NCI-H446 (cell line): ENCODE measurements at places on chromosomes 7 and 10.

DNA sequence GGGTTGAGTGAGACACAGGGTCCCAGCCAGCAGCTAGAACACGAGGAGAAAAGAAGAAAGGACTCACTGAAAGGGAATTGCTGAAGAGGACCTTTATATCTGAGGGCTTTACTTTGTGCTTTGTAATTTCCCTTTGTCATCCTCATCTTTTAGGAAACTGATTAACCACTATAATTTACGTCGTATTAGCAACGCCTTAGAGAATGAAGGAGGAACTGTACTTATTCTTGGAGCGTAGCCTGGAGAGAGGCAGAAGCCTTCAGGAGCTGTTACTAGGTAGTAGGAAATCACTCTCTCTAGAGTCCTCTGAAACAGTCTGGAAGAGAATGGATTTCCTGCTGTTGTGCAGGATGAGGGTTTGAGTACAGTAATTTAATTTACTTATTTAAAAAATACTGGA lies 101.0 kb upstream of the STEAP1B start:
- DNase-seq: no peak

DNA sequence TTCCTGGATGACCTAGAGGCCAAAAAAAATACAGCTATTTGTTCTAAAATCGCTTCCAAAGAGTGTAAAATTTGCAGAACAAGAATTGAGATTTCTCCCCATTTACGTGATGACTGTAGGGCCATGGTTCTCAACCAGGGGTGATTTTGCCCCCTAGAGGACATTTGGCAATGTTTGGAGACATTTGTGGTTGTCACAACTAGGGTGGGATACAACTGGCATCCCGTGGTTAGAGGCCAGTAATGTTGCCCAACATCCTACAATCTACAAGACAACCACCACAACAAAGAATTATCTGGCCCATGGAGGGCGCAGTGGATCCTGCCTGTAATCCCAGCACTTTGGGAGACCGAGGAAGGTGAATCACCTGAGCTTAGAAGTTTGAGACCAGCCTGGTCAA lies 22.8 kb upstream of the MALSU1 start:
- no peak for DNase-seq

DNA sequence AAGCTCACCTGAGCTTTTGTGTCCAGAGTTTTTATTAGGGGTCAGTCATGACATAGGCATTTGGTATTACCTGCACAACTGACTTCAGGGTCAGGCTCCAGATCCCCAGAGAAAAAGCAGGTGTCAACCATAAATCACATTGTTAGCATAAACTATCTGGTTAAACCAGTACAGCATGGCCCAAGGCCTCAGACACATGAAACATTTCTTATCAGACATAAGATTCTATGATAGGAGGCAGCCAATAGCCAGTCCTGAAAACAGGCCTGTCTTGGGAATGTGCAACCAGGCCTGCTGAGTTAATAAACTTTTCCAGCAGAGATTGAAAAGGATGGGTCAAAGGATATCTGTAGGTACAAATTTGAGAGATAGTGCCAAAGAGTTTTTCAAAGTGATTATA lies 116.1 kb downstream of the TPST1 start:
- DNase-seq: no peak

- DNase-seq: no peak
These were observed 23.9 kb downstream of the KLF6 start for GRCh38 chr10:3761021-3761686.

GRCh38 chr10:9260690-9261089 lies 1206.2 kb downstream of the GATA3 start:
- no peak for DNase-seq

DNA sequence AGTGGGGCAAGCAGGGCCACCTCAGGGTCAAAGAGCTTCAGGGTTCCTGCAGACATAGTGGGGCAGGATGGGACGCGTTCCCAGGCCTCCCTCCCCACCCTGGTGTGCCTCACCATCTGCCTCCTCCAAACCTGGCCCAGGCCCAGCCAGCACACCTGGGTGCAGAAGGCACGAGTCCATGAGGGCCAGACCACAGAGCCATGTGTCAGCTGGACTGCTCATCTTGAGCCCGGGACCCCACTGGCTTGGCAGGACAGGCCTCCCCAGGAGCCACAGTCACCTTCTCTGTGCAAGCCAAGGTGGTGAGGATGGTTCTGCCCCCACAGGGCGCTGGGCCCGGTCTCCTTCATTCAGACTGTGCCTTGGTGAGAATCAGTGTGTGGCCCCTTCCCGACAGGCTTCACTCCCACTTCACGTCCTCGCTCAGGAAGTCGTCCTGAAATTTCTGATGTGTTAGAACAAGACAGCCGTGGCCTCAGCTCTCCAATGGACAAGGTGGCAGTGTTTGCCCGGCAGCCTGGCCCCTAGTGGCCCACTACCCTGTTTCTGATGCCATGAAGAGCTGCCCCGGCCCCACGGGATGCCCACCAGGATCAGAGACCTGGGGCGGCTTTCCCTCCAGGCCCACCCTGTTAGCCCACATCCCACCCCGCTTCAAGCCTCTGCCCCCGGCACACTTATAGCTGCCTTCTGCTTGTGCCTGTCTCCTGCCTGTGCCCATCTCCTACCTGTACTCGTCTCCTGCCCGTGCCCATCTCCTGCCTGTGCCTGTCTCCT lies 59.6 kb upstream of the EBF3 start:
- no peak for DNase-seq

GRCh38 chr7:10483671-10484070 lies 490.0 kb upstream of the PHF14 start:
- no peak for DNase-seq

DNA sequence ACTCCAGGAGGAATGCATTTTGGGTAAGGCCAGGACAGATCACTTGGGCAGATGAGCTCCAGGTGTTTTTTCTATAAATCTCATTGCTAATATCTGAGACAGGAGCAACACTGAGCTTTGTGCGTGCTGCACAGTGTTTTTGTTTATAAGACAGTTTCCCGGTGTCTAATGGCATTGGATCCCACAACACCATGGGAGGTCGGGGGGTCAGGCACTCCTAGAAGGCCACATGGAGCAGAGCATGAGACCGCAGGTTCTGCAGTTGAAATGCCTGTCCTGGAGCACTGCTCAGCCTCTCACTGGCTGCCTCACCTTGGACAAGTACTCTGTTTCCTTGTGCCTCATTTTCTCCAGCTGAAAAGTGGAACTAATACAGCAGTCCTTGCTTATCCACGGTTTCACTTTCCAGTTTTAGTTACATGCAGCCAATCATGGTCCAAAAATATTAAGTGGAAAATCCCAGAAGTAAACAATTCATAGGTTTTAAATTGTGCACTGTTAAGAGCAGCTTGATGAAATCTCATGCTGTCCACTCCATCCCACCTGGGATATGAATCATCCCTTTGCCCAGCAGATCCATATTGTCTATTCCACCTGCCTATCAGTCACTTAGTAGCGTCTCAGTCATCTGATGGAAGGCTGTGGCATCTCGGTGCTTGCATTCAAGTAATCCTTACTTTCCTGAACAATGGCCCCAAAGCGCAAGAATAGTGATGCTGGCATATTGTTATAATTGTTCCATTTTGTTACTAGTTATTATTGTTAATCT lies 35.2 kb downstream of the ATXN7L1 start:
- DNase-seq: no peak

DNA sequence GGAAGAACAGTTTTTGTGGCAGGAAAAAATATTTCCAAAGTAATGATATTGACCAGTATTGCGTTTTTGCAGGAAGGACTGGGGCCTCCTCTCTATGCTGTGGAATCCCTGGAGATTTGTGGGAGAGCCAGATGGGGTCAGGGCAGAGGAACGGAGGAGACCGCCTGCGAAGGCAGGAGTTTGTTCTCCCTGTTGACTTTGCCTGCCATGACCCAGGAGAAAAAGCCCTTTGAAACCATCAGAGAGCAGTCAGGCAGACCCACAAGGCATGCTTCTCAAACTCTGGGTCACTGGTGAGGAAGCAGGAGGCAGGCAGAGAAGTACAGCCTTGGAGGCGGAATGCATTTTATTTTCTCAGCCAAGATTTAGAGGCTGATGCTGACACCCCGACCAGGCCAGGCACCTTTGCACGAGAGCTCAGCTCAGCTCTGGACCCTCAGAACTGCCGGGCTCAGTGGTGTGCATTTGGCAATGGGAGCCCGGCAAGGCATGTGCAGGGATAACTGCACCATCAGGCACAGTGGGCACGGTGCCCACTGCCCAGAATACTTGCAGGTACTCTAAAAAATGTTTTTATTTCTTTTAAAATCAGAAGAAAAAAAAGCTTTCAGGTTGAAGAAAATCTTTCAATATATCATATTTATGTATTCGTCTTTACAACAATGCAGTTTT lies 410.4 kb downstream of the RPS24 start:
- no peak for DNase-seq

- no peak for DNase-seq
These were observed 45.1 kb upstream of the AUTS2 start for GRCh38 chr7:69553190-69553589.

GRCh38 chr10:74548676-74549075 lies 277.7 kb upstream of the KAT6B start:
- DNase-seq: no peak

GRCh38 chr10:13375791-13376190 lies 27.7 kb upstream of the SEPHS1 start:
- DNase-seq: no peak

GRCh38 chr10:21217107-21217506 lies 308.4 kb downstream of the SKIDA1 start:
- no peak for DNase-seq

DNA sequence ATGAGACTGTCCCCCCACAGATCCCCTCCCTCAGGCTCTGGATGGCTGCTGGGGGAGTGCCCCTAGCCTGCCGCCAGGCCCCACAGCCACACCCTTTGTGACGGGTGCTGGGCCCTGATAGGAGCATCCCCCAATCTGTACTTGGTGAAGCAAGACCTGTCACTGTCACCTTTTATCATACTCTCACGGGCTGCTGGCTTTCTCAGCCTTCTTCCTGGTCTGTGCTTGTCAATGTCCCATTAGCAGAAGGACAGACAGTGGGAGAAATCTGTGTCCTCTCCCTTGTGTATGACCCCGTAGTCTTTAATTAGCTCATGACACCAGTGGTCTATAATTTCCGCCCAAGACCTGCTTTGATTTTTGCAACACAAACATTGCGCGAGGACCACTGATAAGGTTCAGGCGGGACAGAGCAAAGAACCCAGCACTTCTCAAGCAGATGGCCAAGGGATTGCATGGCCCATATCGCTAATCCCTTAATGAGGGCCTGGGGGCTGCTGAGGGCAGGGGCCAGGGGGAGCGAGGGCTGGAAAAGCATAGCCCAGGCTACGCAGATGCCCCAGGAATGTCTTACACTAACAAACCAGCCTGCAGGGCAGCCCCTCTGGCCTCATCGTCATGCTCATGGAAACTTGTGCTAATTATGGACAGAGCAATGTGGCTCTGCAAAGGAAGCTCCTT lies 127.8 kb downstream of the PTPN20 start:
- no peak for DNase-seq

GRCh38 chr10:83276971-83277370 lies 862.3 kb upstream of the GHITM start:
- no peak for DNase-seq

- DNase-seq: no peak
These were observed 9.3 kb upstream of the ZC3HAV1L start for GRCh38 chr7:139044813-139045794.

GRCh38 chr10:63537536-63537935 lies 16.3 kb downstream of the REEP3 start:
- peak; percentile 84 for DNase-seq

GRCh38 chr10:121696854-121697253 lies 98.6 kb upstream of the FGFR2 start:
- DNase-seq: no peak

DNA sequence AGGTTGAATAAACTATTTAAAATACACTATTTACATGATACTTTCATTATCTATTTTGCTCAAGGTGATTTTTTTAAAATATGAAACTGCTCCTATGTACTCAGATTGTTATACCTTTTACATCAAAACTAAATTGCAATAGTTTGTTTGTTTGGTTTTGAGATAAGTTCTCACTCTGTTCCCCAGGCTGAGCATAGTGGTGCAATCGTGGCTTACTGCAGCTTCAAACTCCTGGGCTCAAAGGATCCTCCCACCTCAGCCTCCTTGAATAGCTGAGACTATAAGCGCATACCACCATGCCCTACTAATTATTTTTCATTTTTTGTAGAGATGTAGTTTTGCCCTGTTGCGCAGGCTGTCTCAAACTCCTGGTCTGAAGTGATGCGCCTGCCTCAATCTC lies 12.7 kb downstream of the TAS2R60 start:
- DNase-seq: no peak

DNA sequence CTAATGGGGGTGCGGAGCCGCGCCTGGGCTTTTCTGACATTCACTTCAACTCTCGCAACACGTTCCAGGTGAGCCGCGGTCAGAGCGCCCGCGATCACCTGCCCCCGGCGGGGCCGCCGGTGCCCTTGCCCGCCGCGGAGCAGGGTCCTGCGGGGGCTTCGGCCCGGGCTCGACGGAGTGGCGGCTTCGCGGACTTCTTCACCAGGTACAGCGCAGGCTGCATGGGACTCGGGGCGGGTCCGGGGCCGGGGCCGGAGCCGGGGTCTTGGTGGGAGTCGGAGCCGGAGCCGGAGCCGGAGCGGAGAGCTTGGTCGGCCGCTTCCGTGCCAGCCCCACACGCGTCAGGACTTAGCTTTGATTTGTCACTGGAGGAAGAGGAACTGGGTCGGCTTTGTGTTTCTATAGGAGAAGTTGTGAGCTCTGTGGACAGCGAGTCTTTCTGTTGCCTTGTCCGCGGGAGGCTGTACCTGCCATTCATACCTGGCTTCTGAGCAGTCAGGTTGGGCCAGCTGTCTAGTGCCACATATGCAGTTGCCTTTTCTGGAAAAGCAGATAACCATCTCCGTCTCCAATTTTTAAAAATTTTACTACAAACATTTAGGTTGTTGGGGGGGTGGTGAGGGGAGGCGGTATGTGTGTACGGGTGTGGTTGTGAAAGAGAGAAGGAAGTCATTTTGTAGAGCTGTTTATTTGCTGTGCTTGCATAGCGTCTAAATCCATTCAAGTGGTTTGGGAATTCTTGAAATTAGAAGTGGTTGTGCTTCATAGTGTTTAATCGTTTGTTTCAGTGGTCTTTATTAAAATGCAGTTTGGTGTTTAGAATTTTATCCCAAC lies 1.3 kb downstream of the TBC1D12 start:
- DNase-seq: peak; percentile 1

GRCh38 chr10:88896994-88897853 lies 17.2 kb downstream of the STAMBPL1 start:
- DNase-seq: no peak

- DNase-seq: no peak
These were observed 15.6 kb upstream of the RTKN2 start for GRCh38 chr10:62284221-62284620.

- DNase-seq: no peak
These were observed 21.2 kb downstream of the MAT1A start for GRCh38 chr10:80268266-80268665.

- DNase-seq: no peak
These were observed 440.1 kb upstream of the NFE2L3 start for GRCh38 chr7:25711940-25712339.

- no peak for DNase-seq
These were observed 32.1 kb downstream of the NMT2 start for GRCh38 chr10:15136129-15137035.

GRCh38 chr7:102821994-102822747 lies 73.4 kb downstream of the FAM185A start:
- DNase-seq: no peak
